ENCODE measurements at places on chromosomes 12 and 14.

DNA sequence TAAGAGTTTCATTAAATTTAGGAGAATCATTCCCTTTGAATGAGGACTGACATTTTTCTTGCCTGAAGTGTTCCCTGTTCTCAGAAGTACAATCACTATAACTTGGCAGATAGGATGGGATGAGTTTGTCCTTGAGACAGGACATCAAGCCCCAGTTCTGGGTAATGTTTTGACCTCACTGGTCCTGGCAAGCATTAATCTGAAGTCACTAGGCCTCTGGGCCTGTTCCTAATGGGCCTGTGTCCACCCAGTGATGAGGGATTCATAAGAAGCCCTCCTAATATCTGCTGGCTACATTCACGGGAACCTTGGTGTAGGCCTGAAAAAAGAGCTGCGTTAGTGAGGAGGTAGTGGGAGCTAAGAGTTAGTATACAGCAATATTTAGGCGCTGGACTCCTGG is 37.2 kb downstream of the NINJ2 start:
- DNase-seq, result no peak

- DNase-seq, result peak; percentile 11
Measured at GRCh38 chr14:69226736-69227135, 33.2 kb upstream of the GALNT16 start.

DNA sequence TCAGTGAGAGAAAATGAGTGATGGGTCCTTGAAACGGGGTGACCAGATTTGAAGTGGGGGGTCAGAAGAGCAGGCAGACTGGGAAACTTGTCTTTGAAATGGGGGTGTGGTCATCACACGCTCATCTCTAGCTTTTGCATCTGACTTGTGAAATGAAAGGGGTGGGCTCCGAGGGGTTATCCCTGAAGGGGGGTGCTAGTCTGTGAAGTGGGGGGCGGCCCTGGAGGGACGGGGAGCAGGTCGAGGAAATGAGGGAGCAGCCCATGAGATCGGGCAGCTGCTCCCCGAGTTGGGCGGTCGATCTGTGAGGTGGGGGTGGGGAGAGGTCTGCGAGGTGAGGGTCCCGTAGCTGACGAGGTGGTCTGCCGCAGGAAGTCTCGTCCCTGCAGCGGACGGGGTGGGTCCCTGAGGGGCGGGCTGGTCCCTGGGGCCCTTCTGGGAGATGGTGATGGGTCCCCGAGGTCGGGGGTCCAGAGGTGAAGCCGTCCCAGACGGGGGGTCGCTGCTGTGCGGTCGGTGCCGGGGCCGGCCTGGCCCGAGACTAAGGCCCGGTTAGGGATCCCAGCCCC is 542 bp downstream of the PXN start:
- DNase-seq, result no peak

- DNase-seq, result no peak
Measured at GRCh38 chr14:30204431-30204980, 276.9 kb upstream of the PRKD1 start.

- DNase-seq, result no peak
Measured at GRCh38 chr12:100490056-100490455, 16.4 kb downstream of the NR1H4 start.

- DNase-seq, result no peak
Measured at GRCh38 chr12:28027947-28028724, 55.6 kb upstream of the PTHLH start.

DNA sequence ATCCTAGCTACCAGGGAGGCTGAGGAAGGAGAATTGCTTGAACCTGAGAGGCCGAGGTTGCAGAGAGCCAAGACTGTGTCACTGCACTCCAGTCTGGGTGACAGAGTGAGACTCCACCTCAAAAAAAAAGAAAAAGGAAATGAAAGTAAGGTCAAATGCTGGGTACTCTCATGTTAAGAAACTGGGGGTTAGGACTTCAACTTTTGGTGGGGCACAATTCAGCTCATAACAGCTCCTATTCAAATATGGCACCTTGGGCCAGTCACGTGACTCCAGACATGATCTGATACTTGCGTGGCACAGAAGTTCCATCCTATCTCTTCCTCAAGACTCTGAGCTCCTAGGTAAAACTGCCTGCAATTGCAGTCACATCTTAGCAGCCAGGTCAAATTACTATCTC is 142.7 kb downstream of the EGLN3 start:
- DNase-seq, result no peak

DNA sequence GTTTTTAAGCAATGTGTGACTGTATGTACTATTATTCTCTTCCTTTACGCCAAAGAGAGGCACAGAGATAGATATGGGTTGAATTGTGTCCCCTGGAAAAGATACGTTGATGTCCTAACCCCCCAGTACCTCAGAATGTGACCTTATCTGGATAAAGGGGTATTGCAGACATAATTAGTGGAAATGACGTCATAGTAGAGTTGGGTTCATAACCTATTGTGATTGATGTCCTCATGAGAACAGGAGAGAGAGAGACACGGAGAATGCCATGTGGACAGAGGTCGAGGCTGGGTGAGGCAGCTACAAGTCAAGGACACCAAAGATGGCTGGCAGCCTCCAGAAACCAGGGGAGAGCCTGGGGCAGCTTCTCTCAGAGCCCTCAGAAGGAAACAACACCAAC is 376.3 kb downstream of the FUT8 start:
- DNase-seq, result no peak

- no peak for DNase-seq
Measured at GRCh38 chr14:99361596-99362215, 89.7 kb upstream of the BCL11B start.

GRCh38 chr12:93181409-93181965 is 196.2 kb upstream of the NUDT4 start:
- no peak for DNase-seq

- no peak for DNase-seq
Measured at GRCh38 chr12:24617471-24617870, 331.4 kb downstream of the BCAT1 start.

DNA sequence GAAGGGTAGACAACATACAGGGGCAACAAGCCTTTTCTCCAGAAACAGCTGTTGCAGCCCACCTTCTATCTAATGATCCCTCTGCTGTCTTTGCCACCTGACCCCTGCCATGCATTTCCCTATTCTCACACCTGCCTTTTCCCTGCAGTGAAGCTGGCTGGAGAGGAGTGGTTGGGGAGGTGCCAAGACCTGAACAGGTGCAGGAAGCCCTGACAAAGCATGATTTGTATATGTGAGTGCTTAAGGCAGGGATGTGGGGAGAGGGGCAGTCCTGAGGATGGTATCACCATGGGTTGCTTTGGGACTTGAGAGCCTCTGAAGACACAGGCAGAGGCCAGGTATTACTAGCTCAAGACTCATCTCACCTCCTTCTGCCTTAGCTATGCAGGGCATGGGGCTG is 2.9 kb upstream of the PFDN5 start:
- DNase-seq, result no peak

GRCh38 chr14:80491131-80491530 is 279.8 kb upstream of the DIO2 start:
- DNase-seq, result peak; percentile 53

DNA sequence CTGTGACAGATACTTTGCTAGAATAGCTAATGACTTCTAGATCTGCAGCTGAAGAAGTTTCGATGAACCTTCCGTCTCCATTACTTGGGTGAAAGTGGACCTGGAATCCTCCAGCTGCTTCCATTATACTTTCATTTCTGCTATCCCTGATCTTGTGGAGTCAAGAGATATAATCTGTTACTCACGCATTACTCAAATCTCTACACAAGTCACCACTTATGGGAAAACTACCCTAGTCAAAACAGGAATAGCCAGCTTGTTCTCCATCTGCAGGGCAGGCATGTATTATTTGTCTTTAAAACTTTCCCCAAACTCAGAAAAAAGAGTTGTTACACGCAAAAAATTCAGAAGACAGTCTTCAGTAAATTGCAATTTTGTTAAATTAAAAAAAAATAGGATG is 2.8 kb upstream of the KTN1 start:
- DNase-seq, result no peak

- DNase-seq, result no peak
Measured at GRCh38 chr12:131218026-131218922, 264.6 kb downstream of the ADGRD1 start.

DNA sequence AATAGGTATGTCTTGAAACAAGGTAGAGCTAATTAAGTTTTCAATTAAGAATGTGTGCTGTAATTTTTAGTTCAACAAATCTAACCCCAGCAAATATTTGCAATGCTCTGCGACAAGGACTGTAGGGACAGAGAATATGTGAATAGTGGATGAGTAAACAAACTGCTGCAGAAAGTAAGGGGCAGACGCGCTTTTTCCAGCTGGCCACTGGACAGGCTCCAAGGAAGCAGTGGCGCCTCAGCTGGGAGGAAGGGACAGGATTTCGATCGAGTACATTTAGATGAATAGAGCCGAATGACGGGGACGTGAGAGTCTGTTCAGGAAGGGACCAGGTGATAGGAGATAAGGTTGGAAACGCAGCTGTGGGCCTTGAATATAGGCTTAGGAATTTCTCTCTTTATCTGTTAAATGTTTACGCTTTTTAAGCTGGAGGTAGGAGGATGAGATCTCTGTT is 69.3 kb downstream of the ELK3 start:
- DNase-seq, result no peak

- DNase-seq, result no peak
Measured at GRCh38 chr12:77115471-77115870, 50.1 kb upstream of the E2F7 start.

GRCh38 chr14:65238456-65238855 is 136.1 kb upstream of the MAX start:
- DNase-seq, result no peak

- DNase-seq, result no peak
Measured at GRCh38 chr14:23361763-23362162, 3.2 kb downstream of the EFS start.

Measured in GM03348 (cell line).